ENCODE measurements at places on chromosomes 6 and 20.

- no peak for DNase-seq
Measured at GRCh38 chr6:167762259-167762962, 64.3 kb upstream of the AFDN start.

DNA sequence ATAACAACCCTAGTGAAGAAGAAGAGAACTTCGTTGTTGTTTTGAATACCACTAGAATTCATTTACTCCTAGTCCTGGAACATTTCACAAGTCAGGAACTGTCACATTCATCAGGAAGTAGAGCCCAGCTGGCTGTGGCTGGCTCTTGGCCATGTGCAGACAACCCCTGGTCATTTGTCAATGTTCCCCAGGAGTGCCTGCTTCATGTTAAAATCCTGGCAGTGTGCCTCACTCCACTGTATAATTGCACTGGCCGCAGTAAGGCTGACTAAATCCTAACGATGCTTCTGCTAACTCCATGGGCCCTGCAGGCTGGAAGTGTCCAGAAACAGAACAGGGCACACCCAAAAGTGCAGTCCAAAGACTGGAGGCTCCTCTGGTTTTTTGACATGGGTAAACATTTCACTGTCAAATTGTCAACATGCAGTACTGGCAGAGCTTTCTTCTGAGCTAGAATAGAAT is 41.5 kb upstream of the ADGRF1 start:
- no peak for DNase-seq

- DNase-seq, result no peak
Measured at GRCh38 chr20:8996817-8997512, 71.9 kb upstream of the PLCB4 start.

- no peak for DNase-seq
Measured at GRCh38 chr6:16438718-16439591, 200.6 kb downstream of the GMPR start.

GRCh38 chr6:125953502-125953875 is 3.1 kb upstream of the HINT3 start:
- DNase-seq, result no peak

GRCh38 chr20:22684763-22685443 is 100.5 kb upstream of the FOXA2 start:
- DNase-seq, result no peak

GRCh38 chr20:53592992-53593465 is 610 bp downstream of the ZNF217 start:
- DNase-seq, result no peak

DNA sequence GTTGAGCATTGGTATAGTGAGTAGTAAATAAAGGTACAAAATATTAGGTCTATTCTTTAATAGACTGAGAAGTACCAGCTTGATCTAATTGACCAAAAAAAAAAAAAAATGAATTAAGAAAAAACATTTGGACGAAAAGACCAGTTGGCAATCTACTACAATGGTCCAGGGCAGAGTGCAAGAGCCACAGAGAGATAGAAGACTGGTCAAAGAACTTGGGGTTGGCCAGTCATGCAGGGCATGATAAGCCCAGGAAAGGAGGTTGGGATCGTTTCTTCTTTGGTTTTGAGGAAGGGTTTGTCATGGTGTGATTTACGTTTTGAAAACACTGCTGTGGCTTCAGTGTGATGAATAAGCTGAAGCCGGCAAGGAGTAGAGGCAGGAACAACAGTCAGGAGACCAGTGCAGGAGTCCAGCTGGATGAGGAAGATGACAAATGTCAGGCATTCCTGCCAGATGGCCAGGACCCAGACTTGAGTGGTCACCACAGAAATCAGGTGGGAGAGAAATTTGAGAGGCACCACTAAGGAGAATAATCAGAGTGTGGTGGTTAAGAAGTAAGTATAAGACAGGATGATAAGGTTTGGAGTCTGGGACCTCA is 14.0 kb downstream of the SMLR1 start:
- DNase-seq, result no peak

- DNase-seq, result no peak
Measured at GRCh38 chr6:113381959-113382358, 475.2 kb upstream of the MARCKS start.

- no peak for DNase-seq
Measured at GRCh38 chr6:163148451-163149278, 265.9 kb upstream of the QKI start.

DNA sequence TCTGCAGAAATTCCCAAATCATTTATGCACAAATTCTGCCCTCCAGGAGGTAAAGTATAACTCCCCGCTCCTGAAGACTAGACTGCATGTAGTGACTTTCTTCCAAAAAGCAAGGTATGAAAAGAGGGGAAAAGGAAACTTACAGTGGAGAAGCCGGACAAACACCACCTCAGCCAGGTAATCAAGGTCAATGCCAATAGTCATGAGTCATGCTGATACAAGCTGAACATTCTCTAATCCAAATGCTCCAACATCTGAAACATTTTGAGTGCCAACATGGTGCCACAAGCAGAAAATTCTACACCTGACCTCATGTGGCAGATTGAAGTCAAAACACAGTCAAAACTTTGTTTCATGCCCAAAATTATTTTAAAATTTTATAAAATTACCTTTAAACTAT is 165.6 kb downstream of the FOXA2 start:
- DNase-seq, result no peak

- DNase-seq, result no peak
Measured at GRCh38 chr6:90044833-90045381, 150.6 kb downstream of the GJA10 start.

- no peak for DNase-seq
Measured at GRCh38 chr6:90849686-90850085, 262.8 kb upstream of the MAP3K7 start.

- no peak for DNase-seq
Measured at GRCh38 chr6:147192278-147192911, 11.8 kb upstream of the STXBP5 start.

DNA sequence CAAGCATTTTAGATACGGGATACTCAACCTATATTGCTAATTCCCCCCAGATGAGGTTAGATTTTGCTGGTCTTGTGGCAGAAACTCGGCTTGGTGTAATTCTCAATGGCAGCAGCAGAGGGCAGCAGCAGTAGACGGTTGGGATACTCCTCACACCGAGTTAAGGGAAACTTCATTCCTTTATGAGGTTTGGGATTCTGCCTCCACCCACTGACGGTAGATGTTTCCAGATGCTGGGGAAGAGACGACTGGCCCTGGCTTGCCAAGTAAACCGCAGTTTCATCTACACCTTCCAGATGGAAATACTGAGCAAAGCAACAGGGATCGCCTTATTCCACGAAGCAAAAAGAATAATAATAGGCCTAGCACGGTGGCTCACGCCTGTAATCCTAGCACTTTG is 8.2 kb upstream of the TBC1D7 start:
- DNase-seq, result peak; percentile 51

DNA sequence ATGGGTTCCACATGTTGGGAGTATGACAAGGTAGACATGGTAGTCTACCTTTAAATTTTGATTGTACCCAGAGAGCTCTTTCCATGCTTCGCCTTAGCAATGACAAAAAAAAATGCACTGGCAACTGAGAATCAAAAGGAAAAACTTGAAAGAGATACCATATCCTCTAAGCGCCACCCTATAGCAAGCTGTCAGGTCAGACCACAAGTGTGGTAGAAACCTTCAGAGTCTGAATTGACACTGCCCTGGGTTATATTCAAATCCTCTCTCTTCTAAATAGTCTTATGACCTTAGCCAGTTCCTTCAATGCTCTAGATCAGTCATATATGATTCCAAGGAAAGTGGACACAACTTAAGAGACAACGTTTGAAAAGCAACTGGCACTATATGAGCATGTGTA is 45.6 kb upstream of the SMLR1 start:
- DNase-seq, result no peak

- no peak for DNase-seq
Measured at GRCh38 chr20:36670665-36671357, 24.8 kb upstream of the SLA2 start.

GRCh38 chr6:110017946-110018345 is 39.8 kb downstream of the GPR6 start:
- no peak for DNase-seq

GRCh38 chr6:150302520-150303176 is 66.2 kb upstream of the IYD start:
- DNase-seq, result no peak

DNA sequence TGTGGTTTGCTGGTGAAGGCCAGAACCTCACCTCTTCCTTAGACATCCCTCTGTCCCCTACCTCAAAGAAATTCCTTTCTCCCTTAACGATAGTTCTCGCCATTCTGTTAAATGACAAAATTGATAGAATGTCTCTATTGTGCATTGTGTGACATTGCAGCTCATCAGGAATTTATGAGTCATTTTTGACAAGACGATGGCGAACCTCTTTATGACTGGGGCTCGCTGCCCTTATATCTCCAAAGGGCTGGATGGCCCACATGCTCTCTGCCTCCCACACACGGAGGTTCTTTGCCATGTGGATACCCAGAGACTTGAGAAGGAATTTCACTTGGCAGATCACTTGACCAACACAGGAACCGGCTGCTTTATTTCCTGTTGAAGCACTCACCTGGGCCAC is 66.8 kb upstream of the RPS6KA2 start:
- DNase-seq, result no peak

- no peak for DNase-seq
Measured at GRCh38 chr6:12911427-12911826, 194.9 kb downstream of the PHACTR1 start.

GRCh38 chr6:49766762-49767161 is 20.3 kb downstream of the PGK2 start:
- no peak for DNase-seq

DNA sequence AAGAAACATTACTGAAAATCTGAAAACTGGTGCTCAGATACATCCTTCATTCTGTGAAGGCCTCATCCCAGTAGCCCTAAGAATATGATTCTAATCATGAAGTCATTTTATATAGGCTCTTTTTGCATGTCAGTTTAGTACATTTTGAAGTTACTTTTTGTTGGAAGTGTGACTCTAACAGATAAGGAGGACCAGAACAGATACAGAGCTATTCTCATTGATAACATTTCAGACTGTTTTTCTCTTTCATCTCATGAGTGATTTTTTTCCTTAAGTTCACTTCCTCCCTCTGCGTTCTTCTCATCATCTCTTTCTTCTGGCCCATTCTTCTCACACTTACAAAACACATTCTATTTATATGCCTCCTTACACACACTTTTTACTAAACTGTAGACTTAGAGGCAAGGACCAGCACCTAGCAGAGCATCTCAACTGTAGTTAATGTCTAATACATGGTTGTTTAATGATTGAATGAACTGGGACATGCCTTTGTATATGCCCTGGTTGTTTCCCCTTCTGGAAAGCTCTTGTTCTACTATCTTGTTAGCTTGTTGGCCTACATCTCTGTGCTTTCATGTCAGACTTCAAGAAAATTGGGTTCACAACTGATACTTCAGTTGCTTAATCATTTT is 8.7 kb downstream of the CTNNBL1 start:
- no peak for DNase-seq

- no peak for DNase-seq
Measured at GRCh38 chr6:14200047-14200446, 82.5 kb downstream of the CD83 start.

DNA sequence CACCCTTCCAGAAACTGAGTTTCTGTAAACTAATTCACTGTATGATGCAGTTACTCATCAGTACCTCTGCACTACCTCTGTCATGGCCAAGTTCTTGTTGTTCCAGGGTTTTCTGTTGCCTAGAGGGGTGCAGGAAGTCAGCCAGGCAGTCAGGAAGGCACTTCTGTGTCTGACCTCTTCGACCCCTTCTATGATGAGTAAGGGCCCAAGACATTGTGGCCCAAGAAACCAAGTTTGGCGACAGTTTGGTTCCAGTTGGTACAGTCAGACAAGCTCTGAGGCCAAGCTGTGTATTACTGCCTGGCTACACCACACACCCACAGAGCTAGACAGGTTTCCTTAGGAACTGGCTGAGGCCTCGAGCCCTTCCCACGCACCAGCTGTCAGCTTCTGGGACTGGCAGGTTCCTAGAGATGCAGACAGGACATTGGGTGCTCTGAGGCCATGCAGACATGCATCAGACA is 41.2 kb downstream of the TRAF3IP2 start:
- no peak for DNase-seq

DNA sequence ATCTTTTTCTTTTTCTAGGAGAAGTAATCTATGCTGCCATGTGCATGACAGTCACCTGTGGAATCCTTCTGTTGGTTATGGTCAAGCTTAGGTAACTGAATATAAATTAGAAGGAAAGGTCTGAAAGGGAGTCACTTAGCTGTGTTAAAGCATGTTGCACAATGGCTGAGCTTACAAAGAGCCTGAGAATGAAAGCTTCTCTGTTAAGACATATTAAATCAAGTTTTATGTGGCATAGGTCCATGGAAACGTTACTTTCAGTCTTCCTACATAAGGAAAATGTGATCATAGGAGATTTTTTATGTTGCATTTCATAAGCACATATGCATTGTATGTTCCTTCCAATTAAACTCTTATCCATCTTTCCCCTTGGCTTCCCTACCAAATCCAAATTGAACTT is 72.1 kb downstream of the GFRAL start:
- no peak for DNase-seq

DNA sequence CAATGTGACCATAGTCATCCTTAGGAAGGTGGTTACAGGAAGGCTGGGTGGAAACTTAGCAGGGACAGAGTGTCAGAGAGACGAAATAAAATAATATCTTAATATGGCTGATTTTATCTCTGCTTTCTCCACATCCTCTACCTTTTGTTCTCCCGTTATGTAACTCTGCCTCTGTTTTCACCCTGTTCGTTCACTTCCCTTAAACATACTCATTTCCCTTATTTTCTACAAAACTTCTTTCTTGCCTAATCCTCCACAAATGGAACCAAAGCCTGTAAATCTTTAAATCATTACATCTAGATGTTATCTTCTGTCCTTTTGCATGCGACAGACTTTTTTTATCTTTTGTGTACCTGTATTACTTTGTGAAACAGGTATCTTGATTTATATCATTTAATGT is 23.3 kb upstream of the CRIP3 start:
- DNase-seq, result no peak

GRCh38 chr6:133608620-133609019 is 280.3 kb upstream of the TCF21 start:
- DNase-seq, result no peak

- DNase-seq, result no peak
Measured at GRCh38 chr6:15870333-15871043, 207.7 kb upstream of the DTNBP1 start.

DNA sequence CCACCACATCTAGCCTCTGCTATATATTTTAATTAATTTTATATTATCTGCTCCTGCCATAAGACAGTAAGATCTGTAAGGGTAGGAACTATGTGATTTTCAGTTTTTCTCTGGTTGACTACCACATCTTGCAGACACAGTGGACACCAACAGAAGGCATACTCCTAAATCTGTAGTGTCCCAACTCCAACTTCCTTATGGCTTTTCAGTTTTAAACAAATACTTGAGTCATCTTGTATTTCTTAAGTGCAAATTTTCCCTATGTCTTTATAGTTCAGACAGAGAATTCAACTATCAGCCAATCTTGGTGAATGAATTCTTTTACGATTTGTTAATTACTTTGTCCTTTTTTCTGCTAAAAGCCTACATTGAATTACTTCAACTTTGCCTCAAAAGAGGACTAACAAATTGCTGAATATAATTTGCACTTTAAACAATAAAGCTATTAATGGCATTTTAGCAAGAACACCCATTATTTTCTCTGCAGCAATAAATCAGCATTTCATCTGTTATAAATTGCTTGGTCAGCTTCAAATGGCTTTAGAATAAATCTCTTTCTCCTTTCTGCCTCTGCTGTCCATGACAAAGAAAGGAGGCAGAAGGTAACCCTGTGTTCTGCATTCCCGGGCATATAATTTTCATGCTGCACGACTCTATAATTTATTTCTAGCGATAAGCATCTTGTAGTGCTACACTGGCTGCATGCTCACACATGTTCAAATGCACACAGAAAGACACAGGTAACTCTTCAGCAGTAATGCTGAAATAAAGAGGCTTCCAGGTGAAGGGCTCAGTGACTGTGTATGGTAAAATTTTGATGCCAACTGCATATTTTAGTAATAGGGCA is 144.8 kb downstream of the BACH2 start:
- DNase-seq, result no peak
